ENCODE measurements at places on chromosomes 13 and 19. TPM values are rescaled to one million over a fixed set of nuclear protein-coding genes. Genes with fewer than 3 reads are reported as not detected.

Gene FGF22
- total RNA-seq, result not detected

Gene ZNF296
- 0.13 TPM for total RNA-seq

Gene PEX11G
- 2.3 TPM for total RNA-seq

Gene ZNF615
- total RNA-seq, result 5.4 TPM

Gene MPHOSPH8
- total RNA-seq, result 11.1 TPM

Gene ZNF529
- total RNA-seq, result 5.9 TPM
